ENCODE measurements at places on chromosomes 4 and X.

GRCh38 chrX:6163721-6164120, 64.9 kb downstream of the NLGN4X start:
- peak; percentile 8 for DNase-seq

- no peak for DNase-seq
These were observed 539.6 kb upstream of the PRKX start for GRCh38 chrX:4253092-4253491.

- DNase-seq: no peak
These were observed 811.9 kb upstream of the PCDH7 start for GRCh38 chr4:29908276-29908675.

DNA sequence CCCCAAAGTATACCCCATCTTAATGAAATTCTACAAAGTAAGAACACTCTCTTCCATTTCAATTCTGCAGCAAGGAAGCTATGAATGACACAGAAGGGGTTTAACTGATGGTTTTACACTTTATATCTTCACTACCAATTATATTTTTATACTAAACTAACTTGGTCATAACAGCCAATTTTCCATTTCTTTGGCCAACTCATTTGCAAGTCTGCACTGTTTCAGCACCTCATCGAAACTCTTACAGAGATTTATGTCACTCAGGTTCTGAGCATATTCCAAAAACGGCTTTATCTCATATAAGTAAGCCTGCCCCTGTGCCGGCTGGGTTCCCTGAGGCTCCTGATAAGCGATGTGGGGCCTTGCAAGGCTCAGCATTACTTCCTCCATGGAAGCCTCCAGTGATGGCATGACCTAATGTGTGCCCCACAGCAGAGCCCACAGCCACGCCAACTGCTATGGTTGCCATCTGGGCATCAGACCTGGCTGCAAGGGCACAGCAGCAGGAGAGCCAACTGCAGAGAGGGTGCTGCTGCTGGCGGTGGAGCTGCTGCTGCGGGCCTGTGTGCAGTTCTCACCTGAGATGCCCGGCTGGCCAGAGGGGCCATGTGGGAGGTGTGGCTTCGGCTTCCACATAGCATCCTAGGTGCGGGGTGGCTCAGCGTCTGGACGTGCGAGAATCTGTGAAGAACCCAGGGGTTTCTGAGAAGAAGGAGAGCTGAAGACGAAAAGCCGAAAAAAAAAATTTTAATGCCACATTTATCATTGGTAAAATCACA, 13.4 kb upstream of the IBSP start:
- no peak for DNase-seq

GRCh38 chr4:171583790-171584189, 229.4 kb upstream of the GALNTL6 start:
- DNase-seq: no peak

- DNase-seq: peak; percentile 59
These were observed 345.7 kb upstream of the NR3C2 start for GRCh38 chr4:148787831-148788477.

GRCh38 chrX:40996886-40997530, 88.2 kb upstream of the USP9X start:
- DNase-seq: peak; percentile 84

- peak; percentile 68 for DNase-seq
These were observed 136.2 kb downstream of the PALLD start for GRCh38 chr4:168633064-168633463.

GRCh38 chr4:108787724-108788123, 24.9 kb upstream of the ETNPPL start:
- DNase-seq: no peak

DNA sequence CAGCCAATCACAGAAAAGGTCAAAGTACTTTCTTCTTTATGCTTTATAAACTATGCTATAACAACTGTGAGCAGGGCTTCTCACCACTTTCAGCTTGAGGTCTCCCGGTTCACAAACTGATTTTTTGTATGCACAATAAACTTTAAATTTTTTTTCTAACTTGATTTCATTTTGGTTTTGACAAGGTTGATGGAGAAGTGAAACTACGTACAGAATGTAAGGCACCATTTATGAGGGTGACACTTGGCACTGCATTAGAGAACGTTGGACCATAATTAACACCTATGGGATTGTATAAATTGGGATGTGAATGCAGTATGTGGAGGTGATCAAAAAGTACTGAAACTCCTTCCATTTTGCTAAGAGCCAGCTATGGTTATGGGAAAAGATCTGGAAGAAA, 857.9 kb upstream of the HTR2C start:
- DNase-seq: no peak

- no peak for DNase-seq
These were observed 121.3 kb upstream of the WDR17 start for GRCh38 chr4:175944126-175944910.

DNA sequence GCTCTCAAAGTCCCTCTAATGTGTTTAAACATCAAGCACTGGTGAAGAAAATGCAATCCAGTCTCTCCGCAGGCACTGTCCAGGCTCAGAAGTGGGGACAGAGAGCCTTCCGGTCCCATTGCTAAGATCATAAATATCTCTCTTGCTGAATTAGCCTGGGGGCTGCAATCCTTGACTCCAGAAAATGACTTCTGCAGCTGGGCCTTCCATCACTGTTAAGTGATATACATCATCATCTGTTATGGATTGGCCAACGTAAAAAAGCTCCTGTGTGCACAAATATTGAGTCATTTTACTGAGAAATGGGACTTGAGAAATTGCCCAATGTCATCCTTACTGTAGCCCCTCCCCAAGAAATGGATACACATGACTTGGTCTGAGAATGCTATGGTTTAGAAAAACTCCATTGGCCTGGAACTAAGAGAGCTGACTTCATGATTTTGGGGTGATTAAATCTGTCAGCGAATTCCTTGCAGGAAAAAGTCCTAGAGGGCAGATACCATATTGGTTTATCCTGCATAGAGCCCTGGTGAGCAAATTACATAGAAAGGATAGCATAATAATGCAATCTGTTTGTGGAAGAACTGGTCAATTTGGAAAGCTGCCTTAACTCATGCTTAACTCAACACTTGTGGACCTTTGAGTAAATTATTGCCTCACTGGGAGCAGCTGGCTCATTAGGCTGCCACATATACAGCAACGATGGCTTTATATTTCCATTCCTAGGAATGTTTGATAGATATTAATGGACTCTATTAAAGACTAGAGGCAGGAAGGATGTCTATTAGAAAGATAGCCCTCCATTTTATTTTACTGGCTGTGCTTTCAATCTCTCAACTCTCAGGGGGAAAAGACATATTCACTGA, 346.1 kb downstream of the GBA3 start:
- no peak for DNase-seq

DNA sequence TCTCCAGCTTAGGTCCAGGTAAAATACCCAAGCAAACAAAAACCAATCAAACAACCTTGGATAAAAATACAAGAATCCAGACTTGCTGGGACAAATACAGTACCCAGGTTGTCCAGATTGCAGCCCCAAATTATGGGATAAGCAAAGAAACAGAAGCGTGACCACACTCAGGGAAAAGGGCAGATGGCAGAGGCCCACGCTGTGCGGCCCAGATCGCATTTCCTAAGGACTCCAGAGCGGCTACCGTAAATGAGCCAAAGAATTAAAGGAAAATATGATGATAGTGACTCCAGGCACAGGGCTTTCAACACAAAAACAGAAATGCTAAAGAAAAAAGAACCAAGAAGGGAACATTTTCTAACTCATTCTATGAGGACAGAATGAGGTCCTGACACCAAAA, 50.3 kb downstream of the FGFRL1 start:
- no peak for DNase-seq

GRCh38 chrX:77276742-77277141, 170.4 kb upstream of the FGF16 start:
- DNase-seq: no peak

- no peak for DNase-seq
These were observed 13.2 kb downstream of the HTRA3 start for GRCh38 chr4:8282742-8283141.

DNA sequence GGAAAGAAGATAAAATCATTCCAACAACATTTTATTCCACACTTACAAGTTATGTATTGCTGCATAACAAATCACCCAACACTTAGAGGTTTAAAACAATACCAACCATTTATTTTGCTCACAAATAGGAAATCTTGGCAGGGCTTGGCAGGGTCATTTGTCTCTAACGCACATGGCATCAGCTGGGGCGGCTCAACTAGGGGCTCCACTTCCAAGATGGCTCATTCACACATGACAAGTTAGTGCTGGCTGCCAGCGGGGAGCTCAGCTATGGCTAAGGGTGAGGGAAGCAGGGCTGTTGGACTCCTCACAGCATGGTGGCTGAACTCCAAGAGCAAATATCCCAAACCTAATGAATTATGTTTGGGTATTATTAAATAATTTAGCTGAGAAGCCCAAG, 377.0 kb downstream of the ZNF674 start:
- DNase-seq: no peak

DNA sequence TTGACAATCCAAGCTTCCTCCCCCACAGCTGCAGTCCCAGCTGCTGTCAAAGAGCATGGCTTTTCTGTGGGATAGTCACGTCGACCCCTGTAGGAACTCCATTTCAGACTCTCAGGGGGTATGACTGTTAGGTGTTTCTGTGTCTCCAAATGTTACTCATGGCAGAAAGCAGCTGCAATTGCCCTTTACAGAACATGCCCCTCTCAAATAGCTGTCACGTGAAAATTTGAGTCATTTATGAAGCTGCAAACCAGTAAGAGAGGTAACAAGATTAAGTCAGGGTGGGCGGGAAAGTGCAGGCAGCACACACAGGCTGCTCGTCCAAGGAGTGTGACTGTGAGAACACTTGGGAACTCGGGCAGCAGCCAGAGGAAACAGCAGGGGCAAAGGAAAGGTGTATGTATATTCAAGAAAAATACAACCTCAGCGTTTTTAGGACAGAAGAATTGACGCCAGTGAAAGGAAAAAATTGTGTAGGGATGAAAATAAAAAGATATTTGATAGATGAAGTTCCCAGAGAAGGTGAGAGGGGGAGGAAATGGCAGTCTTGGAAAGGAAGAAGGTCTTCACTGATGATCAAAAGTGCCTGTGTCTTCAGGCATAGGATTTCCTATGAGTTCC, 66.5 kb upstream of the TMEM184C start:
- DNase-seq: peak; percentile 83

- peak; percentile 48 for DNase-seq
These were observed 65.6 kb downstream of the ATXN3L start for GRCh38 chrX:13254076-13254785.

GRCh38 chrX:115134382-115134781, 54.8 kb upstream of the RBMXL3 start:
- no peak for DNase-seq

- DNase-seq: peak; percentile 40
These were observed 78.4 kb downstream of the IRF2 start for GRCh38 chr4:184395971-184396391.

DNA sequence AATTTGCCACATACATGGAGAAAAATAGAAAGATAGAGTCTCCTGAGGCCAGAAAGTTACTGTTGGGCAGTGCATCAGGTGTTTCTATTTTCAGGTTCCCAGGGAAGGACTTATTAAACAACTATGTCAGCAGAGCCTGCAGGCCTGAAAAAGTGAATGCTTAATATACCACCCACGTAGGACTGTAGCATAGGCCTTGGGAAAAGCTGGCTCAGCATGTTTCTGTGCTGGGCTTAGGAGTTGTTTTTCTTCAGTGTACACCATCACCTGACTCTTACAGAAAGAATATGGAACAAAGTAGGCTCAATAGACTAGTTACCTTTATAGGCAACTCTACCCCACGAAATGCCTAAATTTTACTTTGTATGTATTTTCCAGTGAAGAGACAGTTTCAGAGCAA, 1385.9 kb downstream of the FAM133A start:
- no peak for DNase-seq

DNA sequence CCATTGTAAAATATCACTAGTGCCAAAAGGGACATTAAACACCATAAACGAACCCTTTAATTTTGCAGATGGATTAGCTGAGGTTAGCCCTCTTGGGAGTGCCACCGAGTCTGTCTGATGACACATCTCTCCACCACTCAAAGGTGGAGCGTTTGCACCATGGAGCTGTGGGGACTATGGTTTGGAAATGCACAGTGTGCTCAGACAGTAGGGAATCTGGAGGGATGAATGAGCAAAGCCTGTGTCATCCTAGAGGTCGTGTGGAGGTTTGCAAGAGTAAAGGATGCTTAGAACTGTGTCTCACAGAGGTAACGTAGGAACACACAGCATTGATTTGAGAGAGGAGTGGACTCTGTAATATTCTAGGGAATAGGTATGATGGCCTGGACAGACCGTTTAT, 93.7 kb downstream of the CLNK start:
- DNase-seq: peak; percentile 56

DNA sequence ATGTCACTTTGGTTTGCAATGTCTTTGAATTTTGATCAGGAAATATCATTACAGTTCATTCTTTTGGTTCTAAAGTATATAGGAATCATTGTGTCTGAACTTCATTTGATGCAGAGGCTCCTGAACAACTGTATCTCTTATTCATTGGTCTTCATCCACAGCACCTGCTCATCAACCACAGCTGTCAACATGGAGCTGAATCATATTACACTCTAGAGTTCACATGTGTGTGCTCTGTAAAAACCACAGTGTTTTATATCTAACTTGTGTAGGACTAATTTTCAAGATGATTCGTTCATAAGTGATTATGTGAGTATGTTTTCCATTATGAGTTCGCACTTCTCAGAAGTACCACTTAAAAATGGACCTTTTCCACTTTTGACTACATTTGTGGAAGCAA, 643.3 kb upstream of the FAM241A start:
- DNase-seq: no peak

DNA sequence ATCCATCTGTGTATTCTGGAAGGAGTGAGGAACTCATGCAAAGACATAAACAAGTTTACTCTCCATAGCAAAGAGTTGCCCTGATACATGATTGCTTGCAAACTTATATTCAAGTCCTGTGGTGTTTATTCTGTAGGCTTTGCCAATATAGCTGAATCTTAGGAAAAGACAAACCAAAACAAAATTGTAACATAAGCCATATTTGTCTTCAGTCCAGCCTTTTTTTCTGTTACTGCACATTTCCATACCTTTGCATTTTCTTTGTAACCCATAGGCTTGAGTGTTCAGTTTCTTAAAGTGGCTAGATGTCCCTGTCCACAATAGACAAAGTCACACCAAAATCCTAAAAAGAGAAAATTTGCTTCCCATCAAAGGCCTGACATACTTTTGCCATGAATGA, 120.4 kb downstream of the PPARGC1A start:
- no peak for DNase-seq

DNA sequence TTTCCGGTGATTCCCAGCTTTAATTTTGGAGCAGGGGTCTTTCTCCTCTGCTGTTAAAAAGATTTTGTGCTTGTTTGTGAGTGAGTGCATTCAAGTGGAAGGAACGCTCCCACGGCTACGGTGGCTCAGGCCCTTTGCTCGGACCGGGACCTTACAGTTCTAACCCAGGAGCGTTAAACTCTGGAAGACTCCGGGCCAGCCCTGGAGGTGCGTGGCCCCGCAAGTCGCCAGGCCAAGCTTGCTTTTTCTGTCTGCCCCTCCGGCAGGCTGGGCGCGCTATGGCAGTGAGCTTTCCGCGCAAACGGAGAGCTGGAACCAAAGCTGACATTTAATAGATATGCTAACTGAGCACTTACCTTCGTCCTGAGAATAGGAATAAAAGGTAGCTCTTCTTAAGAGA, 18.3 kb upstream of the PITX2 start:
- DNase-seq: no peak
